ENCODE measurements at places on chromosomes 12 and 14.
A peak's percentile ranks its signal among the peaks of the same experiment; 100 is the strongest.

GRCh38 chr12:77842430-77842829 lies 11.7 kb downstream of the NAV3 start:
- no peak for DNase-seq

DNA sequence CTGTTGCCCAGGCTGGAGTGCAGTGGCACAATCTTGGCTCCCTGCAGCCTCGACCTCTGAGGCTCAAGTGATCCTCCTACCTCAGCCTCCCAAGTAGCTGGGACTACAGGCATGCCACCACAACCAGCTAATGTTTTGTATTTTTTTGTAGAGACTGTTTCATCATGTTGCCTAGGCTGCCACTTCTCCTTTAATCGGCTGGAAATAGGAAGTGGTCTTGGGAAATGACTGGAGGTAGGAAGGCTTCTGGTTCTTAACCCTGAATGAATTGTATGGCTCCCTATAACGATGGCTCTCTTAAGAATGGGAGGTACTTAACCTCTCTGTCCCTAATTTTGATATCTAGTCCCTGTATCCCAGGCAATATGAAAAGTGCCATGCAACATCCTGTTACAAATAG lies 113.9 kb upstream of the USP15 start:
- peak; percentile 68 for DNase-seq

DNA sequence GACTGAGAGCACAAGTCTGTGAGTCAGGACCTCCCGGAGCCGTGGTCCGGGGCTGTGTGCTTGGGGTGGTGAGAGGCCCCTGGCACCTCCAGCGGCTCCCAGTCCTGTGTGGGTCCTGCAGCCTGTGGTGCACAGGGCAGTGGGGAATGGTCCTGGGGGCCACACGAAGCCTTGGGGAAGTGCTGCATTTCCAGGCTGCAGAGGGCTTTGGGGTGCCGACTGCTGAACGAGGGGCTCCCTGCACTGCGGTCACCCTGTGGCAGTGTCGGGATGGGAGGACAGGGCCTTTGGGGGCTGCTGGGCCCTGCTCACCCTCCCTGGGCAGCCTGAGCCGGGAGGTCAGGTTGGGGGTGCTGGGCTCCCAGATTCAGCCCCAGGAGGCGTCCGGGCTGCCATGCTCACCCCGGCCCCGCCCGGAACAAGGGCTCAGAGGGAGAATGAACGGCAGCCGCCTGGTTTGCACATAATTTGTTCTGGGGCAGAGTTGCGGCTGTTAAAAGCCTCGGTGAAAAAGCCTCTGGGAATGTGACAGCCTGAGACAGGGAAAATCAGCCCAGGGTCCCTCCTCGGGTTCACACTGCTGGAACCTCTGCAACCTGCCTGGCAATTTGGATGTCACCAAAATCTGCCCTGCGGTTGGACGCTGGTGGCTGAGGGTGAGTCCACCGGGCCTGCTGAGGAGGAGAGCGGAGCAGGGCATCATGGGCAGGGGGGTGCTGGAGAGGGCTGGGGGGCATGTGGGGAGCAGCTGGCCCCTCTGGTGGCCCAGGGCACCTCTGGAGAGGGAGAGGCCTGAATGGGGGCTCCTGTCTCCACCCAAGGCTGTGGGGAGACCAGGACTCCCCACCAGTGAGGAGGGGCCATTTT lies 109.2 kb downstream of the KIF26A start:
- DNase-seq = no peak

DNA sequence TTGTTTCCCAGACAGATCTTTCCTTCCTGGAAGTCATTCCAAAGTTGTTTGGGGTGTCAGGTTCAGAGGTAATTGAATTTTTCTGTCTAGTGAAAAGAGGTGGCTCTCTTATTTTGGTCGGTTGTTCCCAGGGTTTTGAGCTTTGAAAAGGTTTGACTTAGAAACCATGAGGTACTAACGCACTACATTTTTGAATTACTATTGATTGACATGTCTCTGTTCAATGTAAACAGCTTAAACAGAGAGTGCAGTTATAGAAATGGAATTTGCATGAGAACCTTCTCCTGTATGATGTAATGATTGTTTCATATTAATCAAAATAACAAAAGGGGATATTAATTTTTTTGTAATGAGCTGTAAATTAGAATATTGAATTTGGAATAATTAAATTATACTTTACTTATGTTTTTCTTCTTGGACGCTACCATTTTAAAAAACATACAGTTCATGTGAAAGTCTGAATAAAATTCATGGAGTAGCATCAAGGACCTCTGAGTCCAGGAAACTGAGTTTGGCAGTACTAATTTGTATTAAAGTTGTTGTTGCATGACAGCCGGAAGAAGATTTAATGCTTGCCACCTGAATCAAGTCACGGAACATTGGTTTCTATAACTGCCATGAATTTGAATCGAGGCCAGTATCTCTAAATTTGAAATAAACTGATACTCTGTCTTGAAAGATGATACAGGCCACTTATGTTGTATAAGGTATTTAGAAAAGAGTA lies 41.7 kb downstream of the NPAS3 start:
- no peak for DNase-seq

- no peak for DNase-seq
Measured at GRCh38 chr12:3989218-3989550, 116.0 kb upstream of the PARP11 start.
